ENCODE measurements at places on chromosomes 7 and 10. TPM values are rescaled to one million over a fixed set of nuclear protein-coding genes. Genes with fewer than 3 reads are reported as not detected.

DNA sequence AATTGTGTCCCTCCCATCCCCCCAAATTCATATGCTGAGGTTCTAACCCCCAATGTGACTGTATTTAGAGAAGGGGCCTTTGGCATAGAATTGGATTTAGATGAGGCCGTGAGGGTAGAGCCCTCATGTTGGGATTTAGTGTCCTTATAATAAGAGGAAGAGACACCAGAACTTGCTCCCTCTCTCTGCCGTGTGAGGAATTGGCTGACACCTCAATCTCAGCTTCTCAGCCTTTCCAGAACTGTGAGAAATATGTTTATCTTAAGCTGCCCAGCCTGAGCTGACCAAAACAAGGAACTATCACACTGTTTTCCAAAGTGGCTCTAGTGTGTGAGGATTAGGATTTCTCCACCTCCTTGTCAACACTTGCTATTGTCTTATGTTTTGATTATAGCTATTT lies 400.0 kb upstream of the FZD8 start:
- DNase-seq = no peak

- no peak for DNase-seq
These were observed 321.4 kb upstream of the MEOX2 start for GRCh38 chr7:16007911-16008310.

DNA sequence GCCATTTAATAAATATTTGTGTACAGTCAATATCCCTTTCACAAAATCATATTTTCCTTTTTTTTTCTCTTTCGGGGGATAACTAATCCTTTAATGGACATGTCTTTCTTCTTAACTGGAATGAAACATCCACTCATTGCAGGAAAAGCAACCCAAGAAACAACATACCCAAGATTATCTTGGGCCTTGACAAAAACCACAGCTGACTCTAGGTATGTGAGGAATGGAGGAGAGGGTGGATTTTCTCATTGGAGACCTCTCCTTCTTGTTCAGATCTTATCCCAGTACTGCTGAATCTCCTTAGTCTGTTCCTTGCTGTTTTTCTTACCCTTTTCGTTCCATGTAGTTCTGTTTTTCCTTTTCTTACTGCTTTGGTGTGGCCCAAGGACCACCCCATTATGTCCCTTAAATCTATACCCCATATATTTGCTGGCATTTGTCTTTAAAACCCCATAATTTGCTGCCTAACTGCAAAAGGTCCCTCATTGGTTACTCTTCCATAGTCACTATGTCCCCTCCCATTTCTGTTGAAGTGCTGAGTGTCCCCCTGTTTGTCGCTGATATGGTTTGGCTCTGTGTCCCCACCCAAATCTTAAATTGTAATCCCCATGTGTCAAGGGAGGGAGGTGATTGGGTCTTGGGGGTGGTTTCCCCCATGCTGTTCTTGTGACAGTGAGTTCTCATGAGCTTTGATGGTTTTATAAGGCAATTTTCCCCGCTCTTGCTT lies 6.8 kb upstream of the CDK6 start:
- DNase-seq = no peak

- DNase-seq = no peak
These were observed 915 bp upstream of the CALHM1 start for GRCh38 chr10:103459615-103460014.

- DNase-seq = no peak
These were observed 71.2 kb upstream of the RPA3 start for GRCh38 chr7:7789551-7789988.

- no peak for DNase-seq
These were observed 105.8 kb downstream of the ELMO1 start for GRCh38 chr7:37342688-37343471.

Gene MET
- total RNA-seq = 147 TPM

Gene EEPD1
- total RNA-seq = 2.2 TPM

Gene CFTR
- not detected for total RNA-seq

Gene FOXI2
- total RNA-seq = not detected

Gene NUDT1
- 71.6 TPM for total RNA-seq

All from foreskin keratinocyte (primary cell).